ENCODE measurements at places on chromosomes 7 and 10.

DNA sequence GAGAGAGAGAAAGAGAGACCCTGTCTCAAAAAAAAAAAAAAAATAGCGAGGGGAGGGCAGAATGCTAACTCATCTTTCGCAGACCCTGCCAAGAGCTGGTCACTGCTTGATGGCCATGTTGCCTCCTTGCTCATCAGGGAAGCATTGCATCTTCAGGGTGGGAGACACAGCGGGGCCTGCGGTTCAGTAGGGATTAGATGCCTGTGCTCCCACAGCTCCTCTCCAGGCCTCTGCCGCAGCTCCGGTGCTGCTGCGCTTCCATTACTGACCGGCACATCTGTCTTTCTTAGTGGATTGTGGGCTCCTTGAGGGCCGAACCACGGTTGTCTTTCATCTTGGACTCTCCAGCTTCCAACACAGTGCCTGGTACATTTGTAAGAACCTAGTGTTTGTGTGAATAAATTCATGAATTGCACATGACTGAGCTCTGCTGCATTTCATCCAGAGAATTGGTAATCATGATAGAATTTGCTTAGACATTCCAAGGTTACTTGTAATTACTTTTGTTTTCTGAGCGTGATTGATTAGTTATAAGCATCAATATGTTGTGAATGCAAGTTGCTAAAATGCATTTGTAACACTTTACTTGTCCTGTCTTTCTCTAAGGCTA, 16.8 kb downstream of the HK1 start:
- DNase-seq = no peak

- no peak for DNase-seq
These were observed 495.4 kb downstream of the GFRA1 start for GRCh38 chr10:115777646-115778045.

- no peak for DNase-seq
These were observed 23.4 kb upstream of the DMTF1 start for GRCh38 chr7:87128861-87129267.

DNA sequence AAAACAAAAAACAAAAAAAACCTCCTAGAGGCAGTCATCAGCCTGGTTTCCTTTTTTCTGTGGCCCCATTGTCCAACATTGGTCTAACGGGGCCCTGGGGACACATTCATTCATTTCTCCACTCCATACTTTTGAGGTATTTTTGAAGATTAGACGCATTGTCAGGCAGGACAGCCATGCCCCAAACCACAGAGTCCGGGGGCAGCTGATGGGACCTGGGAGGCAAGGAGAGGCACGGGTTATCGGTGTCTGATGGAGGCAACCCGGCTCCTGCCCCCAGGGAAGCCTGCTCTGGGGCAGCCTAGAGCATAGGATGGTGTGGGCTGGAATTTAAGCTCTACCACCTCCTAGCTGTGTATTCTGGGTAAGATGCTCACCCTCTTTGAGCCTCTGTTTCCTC, 6.5 kb upstream of the RABGEF1 start:
- DNase-seq = no peak

GRCh38 chr10:109202111-109202510, 721.2 kb downstream of the XPNPEP1 start:
- DNase-seq = no peak

DNA sequence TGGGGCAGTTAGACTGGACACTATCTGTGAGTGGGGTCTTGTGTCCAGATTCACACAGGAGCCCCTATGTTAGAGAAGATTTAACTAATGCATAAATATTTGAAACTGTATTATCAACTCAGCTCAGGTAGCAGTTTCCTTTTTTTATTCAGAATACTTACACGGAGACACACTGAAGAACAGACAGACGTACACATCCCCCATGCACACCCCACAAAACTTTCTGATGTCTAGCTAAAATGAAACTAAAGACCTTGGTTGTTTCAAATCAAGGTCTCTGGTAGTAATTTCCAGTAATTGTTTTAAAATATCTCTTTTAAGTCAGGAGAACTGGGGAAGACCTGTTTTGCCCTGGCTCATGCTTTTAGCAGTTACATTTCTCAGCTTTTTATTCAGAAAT, 55.7 kb upstream of the PRKCQ start:
- DNase-seq = no peak

- no peak for DNase-seq
These were observed 7.4 kb downstream of the SORCS1 start for GRCh38 chr10:107157071-107157470.

- no peak for DNase-seq
These were observed 3.2 kb downstream of the OPN4 start for GRCh38 chr10:86657396-86658011.

DNA sequence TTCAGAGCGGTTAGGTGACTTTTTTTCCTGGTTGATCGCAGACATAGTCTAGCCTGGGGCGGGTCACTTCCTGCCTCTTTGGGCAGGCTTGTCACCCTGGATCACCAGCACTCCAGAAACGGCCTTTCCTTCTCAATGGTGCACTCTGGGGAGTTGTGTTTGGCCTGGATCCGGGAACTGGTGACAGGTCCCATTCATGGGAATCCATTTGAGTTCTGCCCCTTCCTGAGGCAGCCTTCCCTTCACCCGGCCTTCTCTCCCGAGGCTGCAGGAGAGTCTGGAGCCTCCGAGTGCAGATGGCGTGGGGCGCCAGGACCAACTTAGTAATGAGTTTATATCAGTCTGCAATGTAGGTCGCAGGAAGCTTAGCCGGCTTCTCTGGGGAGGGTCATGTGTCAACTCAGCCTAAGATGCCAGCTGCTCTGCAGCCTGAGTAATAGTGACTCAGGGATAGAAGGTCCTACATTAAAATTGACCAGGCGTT, 54.2 kb downstream of the TACR2 start:
- no peak for DNase-seq

DNA sequence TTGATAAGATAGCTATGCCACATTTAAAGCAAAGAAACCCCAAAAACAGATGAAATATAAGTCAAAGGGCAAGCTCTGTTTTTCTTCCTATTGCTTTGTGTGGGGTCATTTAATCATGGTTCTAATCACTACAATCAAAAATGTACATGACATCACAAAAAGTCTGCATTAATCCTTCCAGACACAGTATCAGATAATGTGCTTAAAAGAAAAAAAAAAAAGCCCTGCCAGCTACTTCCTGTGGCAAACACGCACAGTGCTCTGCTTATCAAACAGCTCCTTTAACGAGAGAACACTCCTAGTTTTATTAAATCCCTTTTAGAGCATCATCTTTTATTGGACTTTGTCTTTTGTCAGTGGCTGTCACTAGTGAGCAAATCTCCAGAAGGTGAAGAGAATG, 1005.8 kb downstream of the GATA3 start:
- DNase-seq = no peak

- DNase-seq = no peak
These were observed 226.2 kb downstream of the TNS3 start for GRCh38 chr7:47355684-47356083.

- DNase-seq = no peak
These were observed 44.8 kb upstream of the EMX2 start for GRCh38 chr10:117497736-117498135.

GRCh38 chr10:23534326-23534725, 95.5 kb downstream of the OTUD1 start:
- DNase-seq = no peak

DNA sequence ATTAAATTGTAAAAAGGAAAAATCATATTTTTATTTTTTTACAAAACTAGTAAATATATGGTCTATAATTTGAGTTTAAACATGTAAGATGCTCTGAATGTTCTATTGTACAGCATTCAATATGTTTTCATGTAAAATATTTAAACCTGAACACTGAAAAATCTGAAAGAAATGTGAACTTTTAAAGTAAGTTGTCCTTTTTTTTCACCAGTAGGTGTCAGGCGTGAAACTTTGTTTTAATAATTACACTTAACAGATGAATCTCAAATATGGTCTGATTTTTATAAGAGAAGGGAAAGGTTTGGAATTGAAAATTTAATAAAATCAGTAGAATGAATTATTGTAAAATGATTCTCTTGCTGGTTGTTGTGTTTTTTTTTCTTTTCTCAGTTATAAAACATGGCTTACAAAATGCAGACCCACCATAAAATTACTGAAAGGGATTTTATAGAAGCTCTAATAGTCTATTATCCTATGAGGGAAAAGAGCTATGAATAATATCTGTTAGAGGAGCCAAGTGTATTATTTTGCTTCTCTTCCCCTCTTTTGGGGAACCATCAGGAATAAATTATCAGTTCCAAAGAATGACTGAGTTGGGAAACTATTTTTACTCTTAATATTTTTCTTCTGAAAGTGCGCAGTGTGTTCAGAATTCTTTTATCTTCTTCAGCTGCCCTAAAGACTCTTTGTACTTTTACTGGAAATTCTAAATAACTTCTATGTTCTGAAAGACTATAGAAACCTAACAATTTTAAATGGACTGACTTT, 217.7 kb upstream of the FZD1 start:
- DNase-seq = no peak

GRCh38 chr10:122122493-122122892, 133.5 kb downstream of the TACC2 start:
- DNase-seq = no peak

DNA sequence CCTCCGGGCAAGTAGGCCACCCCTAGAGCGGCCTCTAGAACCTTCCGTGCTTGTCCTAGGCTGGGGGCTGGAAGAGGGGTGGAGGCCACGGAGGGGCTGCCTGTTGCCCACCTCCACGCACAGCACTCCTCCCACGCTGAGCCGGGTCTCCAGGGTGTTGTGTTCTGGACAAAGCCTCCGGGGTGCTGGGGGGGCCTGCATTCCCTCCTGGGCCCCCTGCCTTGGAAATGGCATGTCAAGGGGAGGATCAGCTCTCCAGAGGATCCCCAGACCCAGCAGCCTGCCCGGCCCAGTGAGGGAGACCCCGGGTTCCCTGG, 8.1 kb upstream of the TTYH3 start:
- no peak for DNase-seq

DNA sequence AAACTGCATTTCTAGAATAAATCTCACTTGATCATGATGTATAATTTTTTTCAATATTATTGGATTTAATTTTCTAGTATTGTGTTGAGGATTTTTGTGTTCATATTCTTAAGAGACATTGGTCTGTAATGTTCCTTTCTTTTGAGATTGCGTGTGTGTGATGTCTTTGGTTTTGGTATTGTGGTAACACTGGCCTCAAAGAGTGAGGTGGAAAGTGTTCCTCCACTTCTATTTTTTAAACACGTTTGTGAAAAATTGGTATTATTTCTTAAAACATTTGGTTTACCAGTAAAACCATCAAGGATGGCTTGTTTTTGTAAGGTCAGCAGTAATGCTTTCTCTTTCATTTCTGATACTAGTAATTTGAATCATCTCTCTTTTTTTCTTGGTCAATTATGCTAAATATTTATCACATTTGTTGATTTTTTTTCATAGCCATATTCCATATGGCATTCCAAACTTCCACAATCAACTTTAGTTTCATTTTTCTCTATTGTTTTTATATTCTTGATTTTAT, 290.2 kb upstream of the CDC14C start:
- no peak for DNase-seq

DNA sequence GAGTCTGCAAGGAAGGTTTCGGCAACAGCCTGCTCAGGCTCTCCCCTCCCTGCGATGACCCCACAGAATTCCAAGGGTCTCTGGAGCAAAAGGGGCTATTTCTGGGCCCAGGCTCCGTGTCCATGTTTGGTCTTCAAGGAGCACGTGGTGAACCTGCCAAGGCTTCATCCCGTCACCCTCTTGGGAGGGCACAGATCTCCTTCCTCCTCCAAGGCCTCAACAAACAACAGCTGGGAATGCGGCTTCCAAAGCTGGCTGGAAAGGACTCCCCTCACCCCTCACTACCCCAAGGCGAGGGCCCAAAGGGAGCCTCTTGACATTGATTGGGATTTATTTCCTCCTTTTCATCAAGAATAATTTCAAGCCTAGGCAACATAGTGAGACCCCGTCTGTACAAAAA, 14.0 kb upstream of the KPNA7 start:
- DNase-seq = no peak

DNA sequence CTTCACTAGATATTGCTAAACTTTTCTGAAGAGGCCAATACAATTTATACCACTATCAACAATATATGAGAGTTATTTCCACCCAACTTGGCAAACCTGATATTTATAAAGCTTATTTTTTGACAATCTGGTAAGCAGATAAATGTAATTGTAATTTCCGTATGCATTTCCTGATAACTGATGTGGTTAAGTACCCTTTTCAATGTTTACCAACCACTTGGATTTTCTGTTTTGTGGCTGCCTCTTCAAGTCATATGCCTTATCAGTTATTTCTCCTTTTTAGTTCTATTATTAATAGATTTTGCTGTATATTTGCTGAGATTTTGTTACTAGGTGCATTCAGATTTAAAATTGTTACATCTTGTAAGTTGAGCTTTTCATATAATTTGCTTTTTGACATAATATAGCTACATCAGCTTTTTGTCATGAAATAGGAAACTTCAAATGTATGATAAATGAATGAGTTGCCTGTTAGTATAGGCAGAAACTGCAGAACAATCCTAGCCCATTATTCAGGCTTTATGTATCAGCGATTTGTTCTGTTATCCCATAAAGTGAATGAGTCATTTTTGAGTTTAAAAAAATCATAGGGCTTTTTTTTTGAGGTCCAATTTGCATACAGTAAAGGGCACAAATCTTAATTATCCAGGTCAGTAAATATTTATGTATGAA, 11.5 kb downstream of the SGPL1 start:
- no peak for DNase-seq

GRCh38 chr10:60877777-60878120, 66.2 kb downstream of the RHOBTB1 start:
- DNase-seq = no peak

- DNase-seq = peak; percentile 17
These were observed 95.0 kb downstream of the TAF3 start for GRCh38 chr10:7913126-7913872.

DNA sequence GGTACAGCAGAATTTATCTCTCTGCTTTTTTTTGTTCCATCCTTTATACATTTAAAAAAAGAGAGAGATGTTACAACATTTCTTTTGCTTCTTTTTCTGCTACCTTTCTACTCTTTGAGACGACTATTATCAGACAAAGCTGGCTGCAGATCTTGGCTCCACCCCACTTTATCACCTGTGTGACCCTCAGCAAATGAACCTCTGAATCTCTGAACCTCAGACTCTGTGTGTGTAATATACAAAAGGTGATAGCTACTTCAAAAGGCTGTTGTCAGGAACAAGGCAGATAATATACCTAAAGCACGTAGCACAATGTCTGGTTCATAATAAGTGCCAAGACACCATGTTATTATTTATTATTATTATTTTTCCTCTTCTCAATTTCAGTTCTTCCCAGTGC, 32.6 kb upstream of the UBE2D1 start:
- DNase-seq = no peak

DNA sequence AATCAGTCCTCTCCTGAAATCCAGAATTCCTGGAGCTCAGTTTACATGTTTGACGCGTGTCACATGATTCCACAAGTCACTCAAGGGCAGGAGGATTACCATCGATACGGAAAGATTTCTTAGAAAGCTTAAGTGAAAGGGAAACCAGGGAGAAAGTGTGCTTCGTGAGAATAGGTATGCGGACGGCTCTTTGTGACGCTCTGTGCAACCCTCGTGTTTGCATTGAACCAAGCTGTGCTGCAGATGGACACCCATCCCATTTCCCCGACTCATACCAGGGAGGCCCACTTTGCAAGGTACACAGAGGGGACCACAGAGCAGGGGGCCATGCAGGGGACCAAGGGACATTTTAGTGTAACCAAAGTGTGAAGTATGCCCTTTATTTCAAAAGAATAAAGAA, 43.2 kb downstream of the IKZF1 start:
- no peak for DNase-seq

Data from pons (tissue), 1 donor.